Fibroblast of mammary gland (primary cell): ENCODE measurements at places on chromosomes 7 and 10.

DNA sequence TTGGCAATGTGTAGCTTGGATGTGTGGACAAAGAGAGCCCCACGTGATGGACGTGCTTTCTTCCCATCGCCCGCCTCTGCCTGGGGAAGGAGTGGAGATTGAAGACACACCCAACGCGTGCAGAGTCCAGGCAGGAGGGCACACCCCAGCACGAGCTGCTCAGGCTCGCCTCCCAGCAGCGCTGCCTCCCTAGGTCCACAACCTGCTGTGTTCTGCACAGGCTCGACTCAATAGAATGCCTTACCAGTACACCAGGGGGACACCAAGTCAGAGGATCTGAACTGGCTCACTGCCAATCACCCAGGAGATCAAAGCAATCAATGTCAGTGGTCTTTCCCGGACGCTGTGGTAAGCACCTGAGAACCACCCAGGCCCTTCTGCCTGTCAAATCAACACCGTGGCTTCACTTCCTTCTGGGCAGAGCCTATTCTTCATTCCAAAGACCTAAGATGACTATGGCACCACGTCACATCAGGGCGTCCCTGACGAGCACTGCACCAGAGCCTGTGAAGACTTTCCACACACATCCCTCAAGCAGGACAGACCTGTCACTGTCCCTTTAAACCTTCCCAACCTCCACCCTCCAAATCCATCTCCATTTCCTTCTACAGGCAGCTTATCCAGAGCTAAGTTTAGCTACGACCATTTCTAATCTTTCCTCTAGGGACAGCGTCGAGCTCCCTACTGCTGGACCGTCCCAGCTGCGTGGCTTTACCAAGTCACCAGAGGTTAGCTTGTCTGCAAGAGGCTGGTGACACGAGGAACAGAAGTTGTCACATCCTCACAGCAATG, 72.3 kb downstream of the AMZ1 start:
- DNase-seq = peak; percentile 66

GRCh38 chr7:70694434-70694970, 437.4 kb upstream of the GALNT17 start:
- no peak for DNase-seq

DNA sequence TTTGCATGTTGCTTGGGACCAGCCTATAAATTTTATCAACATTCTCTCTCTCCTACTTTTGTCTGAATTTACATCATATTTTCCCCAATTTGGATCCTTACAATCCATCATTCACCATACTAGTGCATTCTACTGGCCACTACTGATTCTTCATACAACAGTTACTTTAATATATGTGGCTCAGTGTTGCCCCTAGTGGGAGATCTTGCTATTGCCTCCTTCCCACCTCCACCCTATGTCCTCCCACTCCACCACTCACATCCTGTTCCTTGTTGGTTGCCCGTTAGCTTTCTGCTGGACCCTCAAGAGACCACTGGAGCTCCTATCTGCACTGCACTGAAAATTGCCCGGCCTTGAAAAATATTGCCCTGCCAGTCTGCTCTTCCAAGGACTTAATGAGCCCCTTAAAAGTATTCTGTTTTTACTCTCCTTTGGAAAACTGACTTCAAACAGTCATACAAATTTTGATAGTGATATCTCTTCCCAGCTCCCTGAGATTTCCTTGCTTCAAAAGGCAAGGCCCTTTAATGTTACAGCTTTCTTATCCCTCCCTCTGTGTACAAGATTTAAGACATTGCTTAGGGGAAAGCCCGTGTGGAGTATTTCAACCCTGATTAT, 243.2 kb upstream of the TMEM229A start:
- no peak for DNase-seq

GRCh38 chr10:102633287-102633686, 11.0 kb upstream of the TRIM8 start:
- DNase-seq = peak; percentile 63

DNA sequence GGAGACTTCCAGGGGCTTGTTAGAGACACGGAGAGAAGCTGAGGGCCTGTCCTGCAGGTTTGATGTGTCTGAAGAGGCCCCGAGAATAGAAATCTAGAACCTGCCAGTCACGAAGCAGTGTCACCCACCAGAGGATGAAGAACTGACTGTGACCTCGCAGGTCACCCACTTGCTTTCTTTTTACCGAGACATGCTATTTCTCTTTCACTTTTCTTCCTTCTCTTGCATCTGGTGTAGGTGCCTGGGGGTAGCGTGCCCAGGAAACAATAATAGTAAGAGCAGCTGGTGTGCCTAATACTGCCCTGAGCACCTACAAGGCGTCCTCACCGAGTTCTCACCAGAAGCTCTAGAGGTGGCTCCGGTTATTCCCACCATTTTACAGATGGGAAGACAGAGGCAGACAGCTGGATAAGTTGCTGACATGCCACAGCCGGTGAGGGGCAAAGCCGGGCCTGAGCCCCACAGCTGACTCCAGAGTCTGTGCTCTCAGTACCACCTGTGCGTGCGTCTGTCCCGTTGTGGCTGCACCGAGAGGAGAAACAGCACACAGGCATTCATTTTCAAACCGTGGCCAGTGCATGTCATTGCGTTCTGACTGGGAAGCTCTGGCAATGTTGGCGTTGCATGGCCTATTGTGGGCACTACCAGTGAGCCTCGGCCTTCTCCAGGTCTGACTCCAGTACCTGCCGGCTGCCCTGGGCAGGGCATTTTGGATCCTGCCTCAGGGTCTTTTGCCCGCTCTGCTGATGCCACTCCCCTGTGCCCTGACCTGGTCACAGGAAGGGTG, 7.8 kb downstream of the CHST3 start:
- DNase-seq = no peak

GRCh38 chr7:43042302-43042701, 70.1 kb upstream of the HECW1 start:
- DNase-seq = no peak

- DNase-seq = no peak
Observed at GRCh38 chr7:50266635-50267386, 37.7 kb upstream of the IKZF1 start.

GRCh38 chr7:75795831-75796285, 17.7 kb downstream of the CCL24 start:
- no peak for DNase-seq

DNA sequence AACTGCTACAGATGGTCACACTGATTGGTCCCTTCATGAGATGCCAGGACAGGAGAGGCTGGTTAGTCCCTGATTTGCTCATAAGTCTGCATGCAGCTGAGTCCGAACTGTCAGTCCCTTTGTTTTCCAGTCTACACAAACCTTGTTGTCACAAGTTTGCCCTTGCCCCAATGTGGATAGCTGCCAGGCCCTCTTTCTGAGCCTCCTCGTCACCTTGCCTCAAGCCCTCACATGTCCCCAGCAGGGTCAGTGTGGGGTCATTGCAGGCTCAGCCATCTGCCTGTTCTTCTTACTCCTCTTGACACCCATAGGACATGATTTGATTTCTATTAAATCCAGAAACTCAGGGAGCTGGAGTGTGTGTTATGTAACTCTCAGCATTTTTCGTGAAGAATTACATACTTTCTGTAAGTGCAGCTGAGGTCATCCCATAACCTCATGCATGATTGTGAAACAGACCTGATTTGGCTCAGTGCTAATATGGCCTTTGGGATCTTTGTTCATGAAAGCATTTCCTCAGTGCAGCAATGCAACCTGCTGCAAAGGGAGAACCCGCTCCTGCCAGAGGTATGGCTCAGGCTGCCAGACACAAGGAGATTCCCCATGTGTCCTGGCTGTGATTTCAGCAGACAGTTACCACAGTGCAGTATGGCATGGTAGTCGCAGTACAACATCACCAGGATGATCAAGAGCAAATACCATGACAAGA, 70.0 kb upstream of the ZMIZ2 start:
- DNase-seq = peak; percentile 92

- peak; percentile 45 for DNase-seq
Observed at GRCh38 chr7:118185163-118185860, 1.3 kb downstream of the LSM8 start.

DNA sequence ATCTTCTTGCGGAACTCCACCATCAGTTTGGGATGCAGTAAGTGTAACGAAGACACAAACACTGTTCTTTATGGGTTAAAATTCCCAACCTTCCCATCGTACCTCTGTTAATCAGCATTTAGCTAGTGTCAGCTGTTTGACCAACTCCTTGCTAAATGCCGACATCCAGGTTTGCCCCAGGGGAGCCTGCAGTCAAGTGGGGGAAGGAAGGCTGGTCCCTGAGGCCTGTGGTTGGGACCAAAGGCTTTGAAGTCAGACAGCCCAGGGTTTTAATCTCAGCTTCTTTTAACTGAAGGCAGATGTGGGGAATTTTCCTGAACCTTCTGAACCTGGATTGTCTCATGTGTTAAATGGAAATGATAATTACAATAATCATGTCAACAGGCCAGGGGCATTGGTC, 443.7 kb downstream of the GLRX3 start:
- DNase-seq = no peak

DNA sequence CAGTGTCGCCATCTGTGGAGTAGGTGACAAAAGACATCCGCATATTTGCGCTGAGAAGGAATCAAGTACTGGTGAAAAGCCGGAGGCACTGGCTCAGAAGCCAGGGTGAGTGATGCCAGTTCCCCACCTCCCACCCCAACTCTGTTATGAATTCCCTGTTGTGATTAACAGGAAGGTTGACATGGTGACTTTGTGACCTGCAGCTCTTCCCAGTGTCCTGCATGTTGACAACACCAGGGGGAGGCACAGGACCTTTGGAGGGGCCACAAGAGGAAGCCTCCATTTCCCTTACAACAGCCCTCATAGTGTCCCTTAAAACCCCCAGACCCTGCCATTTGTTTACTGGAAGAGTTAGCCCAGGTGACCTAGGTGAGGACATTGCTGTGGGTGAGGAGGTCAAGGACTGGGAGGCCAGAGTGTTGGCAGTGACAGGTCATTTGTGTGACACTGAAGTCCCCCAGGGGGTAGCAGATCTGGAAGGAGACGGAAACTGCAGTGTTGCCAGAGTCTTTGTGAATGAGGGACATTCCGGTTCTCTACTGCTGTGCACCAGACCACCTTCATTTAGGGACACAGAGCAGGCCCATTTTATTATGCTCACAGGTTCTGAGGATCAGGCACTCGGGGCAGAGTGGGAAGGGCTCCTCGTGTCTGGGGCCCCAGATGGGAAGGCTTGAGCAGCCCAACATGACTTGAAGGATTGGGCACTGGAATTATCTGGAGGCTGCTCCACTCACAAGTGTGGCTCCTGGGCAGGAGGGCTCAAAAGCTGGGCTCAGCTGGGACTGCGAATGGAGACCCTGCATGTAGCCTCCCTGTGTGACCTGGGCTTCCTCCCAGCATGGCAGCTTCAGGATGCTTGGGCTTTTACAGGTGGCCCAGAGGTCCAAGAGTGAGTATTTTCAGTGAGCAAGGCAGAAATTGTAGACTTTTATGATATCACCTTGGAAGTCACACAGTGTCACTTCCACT, 13.0 kb upstream of the ANTXRL start:
- DNase-seq = no peak

GRCh38 chr10:78869508-78870454, 199.0 kb upstream of the ZMIZ1 start:
- no peak for DNase-seq

DNA sequence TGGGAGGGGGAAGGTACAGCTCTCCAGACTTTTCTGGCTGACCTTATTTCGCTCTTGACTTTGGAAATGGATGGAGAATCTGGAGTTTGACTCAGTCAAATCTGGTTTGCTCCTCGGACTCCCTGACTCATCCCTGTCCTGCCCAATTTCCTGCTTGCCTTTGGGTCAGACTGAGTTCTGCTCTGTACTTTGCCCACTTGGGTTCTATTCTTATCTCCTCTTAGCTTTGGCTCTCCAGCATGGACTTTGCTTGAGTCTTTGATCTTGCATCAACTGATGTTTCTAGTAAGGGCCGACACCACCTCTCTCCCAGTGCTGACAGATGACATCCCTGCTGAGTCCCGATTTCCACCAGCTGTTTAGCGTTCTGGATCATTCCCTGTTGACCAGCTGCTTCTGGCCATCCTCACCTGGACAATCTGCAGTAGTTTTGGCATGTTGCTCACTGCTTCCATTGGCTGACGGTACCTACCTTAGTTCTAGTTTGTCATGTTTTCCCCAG, 335.3 kb downstream of the SUGCT start:
- peak; percentile 57 for DNase-seq

DNA sequence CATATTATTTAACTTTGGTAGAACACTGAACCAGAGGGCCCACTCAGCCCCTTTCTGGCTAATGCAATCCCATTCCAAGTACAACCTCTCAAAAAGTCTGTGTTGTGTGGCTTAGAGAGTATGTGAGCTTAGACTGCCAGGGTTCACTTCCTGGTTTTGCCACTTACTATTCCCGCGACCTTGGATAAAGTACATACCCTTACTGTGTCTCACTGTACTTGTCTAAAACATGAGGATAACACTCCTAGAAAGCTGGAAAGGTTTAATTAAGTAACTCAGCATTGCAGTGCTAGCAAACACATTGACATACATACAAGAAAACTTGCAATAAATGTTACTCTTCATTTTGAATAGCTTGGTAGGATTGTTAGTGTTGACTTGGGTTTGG, 215.8 kb downstream of the CHCHD3 start:
- DNase-seq = peak; percentile 12

DNA sequence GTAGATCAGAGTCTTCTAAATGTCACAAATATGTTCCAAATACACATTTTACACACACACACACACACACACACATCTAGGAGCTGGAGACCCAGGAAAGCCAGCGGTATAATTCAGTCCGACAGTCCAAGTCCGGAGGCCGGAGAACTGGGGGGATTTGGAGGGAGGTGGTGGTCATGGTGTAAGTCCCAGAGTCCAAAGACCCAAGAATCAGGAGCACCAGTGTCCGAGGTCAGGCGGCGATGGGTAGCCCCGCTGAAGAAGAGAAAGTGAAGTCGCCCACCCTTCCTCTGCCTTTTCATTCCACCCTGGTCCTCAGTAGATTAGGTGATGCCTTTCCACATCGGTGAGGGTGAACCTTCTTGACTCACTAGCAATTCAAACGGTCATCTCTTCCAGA, 154.8 kb downstream of the CAMK1D start:
- DNase-seq = no peak

- DNase-seq = no peak
Observed at GRCh38 chr7:31852462-31852861, 165.4 kb downstream of the PPP1R17 start.

- DNase-seq = peak; percentile 76
Observed at GRCh38 chr7:137169282-137169698, 174.2 kb downstream of the PTN start.

- DNase-seq = no peak
Observed at GRCh38 chr7:3986927-3987326, 685.9 kb downstream of the SDK1 start.

- DNase-seq = peak; percentile 62
Observed at GRCh38 chr7:117008886-117009531, 55.7 kb downstream of the ST7 start.

- DNase-seq = no peak
Observed at GRCh38 chr10:124672181-124672638, 72.0 kb downstream of the FAM53B start.

GRCh38 chr7:130886438-130887135, 152.6 kb upstream of the KLF14 start:
- DNase-seq = no peak
